ENCODE measurements at places on chromosomes 7 and 10. TPM values are rescaled to one million over a fixed set of nuclear protein-coding genes. Genes with fewer than 3 reads are reported as not detected.
A peak's percentile ranks its signal among the peaks of the same experiment; 100 is the strongest.

The PPP1R3C gene
- 20.3 TPM for total RNA-seq

The ZNF679 gene
- not detected for total RNA-seq

GRCh38 chr7:90574146-90574819 is 21.8 kb upstream of the CDK14 start:
- H3K36me3 ChIP-seq, result no peaks in the 10 kb centered on the region
- H3K27ac ChIP-seq, result no peak overlapping the region
- H3K27me3 ChIP-seq, result no peaks in the 10 kb centered on the region
- DNase-seq, result no peak
- H3K4me3 ChIP-seq, result no peak overlapping the region
- H3K4me1 ChIP-seq, result no peaks in the 10 kb centered on the region

GRCh38 chr7:131045526-131045925 is 282.1 kb upstream of the MKLN1 start:
- no peak overlapping the region for H3K4me3 ChIP-seq
- no peaks in the 10 kb centered on the region for H3K27me3 ChIP-seq
- H3K36me3 ChIP-seq, result no peaks in the 10 kb centered on the region
- no peak for DNase-seq

DNA sequence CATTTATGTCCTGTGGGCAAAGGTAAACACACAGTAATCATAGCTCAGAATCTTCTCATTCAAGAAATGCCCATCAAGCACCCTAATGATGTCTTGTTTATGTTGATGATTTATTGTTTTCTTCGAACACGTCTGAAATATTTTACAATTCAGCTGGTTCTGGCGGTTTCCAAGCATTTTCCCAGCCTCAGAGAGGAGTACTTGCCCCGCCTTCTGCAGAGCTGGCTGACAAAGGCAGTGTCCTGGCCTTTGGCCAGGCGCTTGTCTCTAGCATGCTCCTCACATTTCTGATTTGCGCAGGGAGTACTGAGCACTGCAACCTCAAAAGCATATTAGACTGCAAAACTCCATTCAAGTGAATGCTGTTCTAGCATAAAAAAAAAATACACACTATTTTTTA is 314.2 kb upstream of the GNAI1 start:
- DNase-seq, result peak; percentile 47
- H3K27me3 ChIP-seq, result no peaks in the 10 kb centered on the region
- no peaks in the 10 kb centered on the region for H3K36me3 ChIP-seq
- no peak overlapping the region for H3K4me3 ChIP-seq

- no peak overlapping the region for H3K27ac ChIP-seq
- DNase-seq, result peak; percentile 15
- no peaks in the 10 kb centered on the region for H3K27me3 ChIP-seq
- H3K4me3 ChIP-seq, result no peak overlapping the region
- H3K36me3 ChIP-seq, result no peaks in the 10 kb centered on the region
- H3K4me1 ChIP-seq, result no peaks in the 10 kb centered on the region
Measured at GRCh38 chr10:130220251-130221185, 84.3 kb downstream of the GLRX3 start.
